ENCODE measurements at places on chromosomes 4 and X.

DNA sequence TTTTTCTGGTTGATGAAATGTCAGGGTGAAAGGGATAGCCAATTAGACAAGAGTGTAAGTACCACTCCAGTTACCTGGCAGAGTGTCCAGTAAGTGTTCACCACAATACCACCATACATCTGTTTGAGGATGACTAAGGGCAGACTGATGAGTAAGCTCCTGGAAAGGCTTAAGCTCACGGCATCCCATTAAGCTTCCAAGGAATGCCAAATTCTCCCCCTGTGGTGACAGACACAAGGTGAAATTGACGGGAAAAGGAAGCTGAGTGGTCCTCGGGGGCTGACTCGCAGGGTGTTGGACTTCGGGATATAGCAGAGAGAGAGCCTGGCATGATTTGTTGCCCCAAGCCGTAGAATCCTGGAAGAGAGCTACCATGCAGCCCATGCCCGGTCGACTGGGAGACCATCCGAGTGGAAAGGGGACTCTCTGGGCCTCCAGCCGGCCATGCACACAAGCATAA lies 7.6 kb upstream of the BST1 start:
- DNase-seq, result no peak

- no peak for DNase-seq
Observed at GRCh38 chr4:172543249-172543648, 625.4 kb upstream of the GALNT7 start.

- no peak for DNase-seq
Observed at GRCh38 chrX:33307911-33308354, 96.6 kb upstream of the DMD start.

- DNase-seq, result no peak
Observed at GRCh38 chrX:113770806-113771205, 813.1 kb upstream of the HTR2C start.

GRCh38 chr4:89723096-89723495 lies 113.9 kb downstream of the SNCA start:
- no peak for DNase-seq

GRCh38 chr4:71187404-71188155 lies 151.2 kb upstream of the SLC4A4 start:
- peak; percentile 6 for DNase-seq

- no peak for DNase-seq
Observed at GRCh38 chr4:3416270-3416669, 25.5 kb upstream of the HGFAC start.

DNA sequence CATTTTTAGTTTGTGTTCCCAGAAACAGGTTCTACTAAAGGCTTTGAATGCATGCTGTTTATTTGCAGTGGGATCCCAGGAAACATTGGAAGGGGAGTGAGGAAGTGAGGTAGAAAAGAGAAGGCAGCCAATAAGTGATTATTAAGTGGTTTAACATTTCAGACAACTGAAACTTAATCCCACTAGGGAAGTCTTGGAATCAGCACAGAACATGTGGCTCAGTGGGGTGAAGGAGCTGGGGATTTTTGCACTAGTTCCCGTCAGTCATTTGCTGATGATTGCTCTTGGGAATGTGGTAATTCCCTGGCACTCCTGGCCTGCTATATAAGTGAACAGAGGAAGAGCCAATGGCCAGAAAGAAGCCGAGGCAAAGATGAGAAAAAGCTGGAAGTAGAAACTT lies 1053.0 kb upstream of the IGFBP7 start:
- DNase-seq, result no peak

DNA sequence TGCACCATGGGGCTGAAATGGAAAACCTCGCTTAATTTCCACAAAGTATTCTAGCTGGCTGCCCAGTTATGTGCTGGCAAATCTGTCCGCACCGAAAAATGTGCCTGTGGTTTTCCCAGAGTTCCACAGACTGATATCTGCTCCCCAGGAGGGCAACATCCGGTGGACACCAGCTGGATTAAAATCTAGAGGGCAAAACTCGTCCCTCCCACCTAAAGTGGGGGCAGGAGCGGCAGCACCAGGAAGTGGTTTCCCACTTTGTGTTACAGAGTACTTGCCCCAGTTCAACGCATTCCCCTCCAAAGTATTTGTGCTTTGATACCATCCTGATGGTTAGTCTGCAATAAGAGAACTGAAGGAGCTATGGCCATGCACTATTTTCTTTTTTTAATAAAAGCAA lies 187.6 kb downstream of the TSPAN5 start:
- DNase-seq, result no peak

- no peak for DNase-seq
Observed at GRCh38 chrX:16867947-16868346, 2.2 kb downstream of the RBBP7 start.

- DNase-seq, result peak; percentile 12
Observed at GRCh38 chr4:102759831-102760644, 730 bp downstream of the MANBA start.

- DNase-seq, result no peak
Observed at GRCh38 chr4:184402740-184403383, 71.5 kb downstream of the IRF2 start.

DNA sequence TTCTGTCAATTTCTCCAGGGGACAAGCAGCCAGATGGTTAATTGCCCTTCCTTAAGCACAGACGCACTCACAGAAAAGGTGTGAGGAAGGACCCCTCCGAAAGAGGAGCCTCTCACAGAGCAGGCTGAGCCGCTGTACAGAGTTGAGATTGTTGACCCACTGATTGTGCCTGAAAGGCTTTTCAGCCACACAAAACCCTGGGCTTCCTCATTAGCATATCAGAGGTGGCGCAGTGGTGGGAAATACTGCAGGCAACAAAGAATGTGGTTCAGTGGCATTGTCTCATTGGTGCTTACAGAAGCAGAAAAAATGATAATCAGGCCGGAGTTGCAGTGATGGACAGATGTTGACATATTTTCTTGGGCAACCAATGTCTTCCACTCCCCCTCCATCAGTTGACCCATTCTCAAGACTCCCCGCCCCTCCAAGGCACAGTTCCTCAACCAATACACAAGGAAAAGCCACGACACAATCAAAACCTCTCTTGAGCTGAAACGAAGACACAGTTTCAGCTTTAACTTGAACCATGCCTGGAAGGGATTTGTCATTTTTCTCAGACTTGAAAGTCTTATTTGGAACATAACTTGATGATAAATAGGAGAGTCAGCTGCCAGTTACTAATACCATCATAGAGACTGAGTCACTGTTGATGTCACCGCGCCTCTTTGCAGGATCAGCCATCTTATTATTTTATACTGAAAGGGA lies 53.1 kb downstream of the ATXN3L start:
- no peak for DNase-seq

GRCh38 chr4:163591614-163592020 lies 97.1 kb downstream of the TMA16 start:
- no peak for DNase-seq

- DNase-seq, result no peak
Observed at GRCh38 chr4:53013873-53014775, 152.0 kb downstream of the RASL11B start.

- no peak for DNase-seq
Observed at GRCh38 chrX:46628460-46629371, 55.2 kb downstream of the CHST7 start.

GRCh38 chrX:23904096-23904495 lies 3.6 kb downstream of the APOO start:
- DNase-seq, result no peak

DNA sequence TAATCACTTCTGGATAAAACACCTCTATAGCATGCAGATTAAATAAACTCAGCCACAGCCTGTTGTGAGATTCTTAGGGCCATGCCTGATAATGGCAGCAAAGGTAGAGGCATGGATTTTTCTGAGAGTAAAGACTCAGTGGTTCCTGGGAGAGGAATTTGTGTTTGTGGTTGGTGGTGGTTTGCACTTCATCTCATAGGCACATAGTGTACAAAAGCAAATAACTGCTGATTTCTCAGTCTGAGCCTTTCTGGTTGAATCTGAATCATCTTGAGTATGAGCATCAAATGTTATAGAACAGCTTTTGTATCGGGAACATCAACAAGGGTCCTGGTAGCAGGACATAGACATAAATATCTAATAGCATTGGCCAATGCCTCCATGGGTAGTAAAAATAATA lies 274.3 kb downstream of the FRMPD4 start:
- DNase-seq, result no peak

DNA sequence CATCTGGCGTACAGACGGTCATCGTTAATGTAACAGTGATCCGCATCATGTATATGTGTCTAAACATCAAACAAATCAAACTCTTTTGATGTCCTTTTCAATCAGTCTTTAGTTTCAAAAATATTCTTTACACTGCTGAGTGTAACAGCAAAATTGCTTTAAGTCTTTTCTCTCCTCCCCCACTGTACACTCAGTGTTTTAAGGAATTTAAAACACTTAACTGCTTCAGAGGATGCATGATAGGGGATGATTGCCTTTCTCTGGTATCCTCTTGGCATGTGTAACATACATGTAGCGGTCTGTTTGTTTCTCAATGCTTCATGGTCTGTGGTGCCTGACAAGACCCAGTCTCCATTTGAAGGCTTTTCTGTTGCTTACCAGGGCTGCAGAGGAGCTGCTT lies 41.6 kb downstream of the LIMCH1 start:
- no peak for DNase-seq

- DNase-seq, result no peak
Observed at GRCh38 chr4:144757969-144758368, 112.0 kb downstream of the HHIP start.

DNA sequence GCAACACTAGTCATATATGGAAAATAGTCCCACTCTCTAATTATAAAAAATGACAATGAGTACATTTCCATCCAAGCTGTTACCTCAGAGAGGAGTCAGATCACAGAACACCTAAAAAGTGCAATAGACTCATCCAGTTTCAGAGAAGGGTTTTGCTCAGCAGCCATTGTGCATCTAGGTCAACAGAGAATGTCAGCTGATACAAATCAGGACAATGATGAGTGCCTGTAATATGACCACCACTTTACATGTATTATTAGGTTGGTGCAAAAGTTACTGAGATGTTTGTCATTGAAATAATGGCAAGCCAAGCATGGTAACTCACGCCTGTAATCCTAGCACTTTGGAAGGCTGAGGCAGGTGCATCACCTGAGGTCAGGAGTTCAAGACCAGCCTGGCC lies 164.1 kb upstream of the TTC29 start:
- no peak for DNase-seq

- no peak for DNase-seq
Observed at GRCh38 chr4:25722964-25723363, 67.3 kb downstream of the SLC34A2 start.

- no peak for DNase-seq
Observed at GRCh38 chr4:127618427-127618826, 14.3 kb upstream of the INTU start.

GRCh38 chr4:184281231-184282139 lies 63.8 kb upstream of the ENPP6 start:
- DNase-seq, result no peak

- DNase-seq, result no peak
Observed at GRCh38 chrX:14616301-14616700, 87.0 kb downstream of the GLRA2 start.

GRCh38 chr4:143358923-143359643 lies 22.4 kb downstream of the GAB1 start:
- DNase-seq, result no peak

DNA sequence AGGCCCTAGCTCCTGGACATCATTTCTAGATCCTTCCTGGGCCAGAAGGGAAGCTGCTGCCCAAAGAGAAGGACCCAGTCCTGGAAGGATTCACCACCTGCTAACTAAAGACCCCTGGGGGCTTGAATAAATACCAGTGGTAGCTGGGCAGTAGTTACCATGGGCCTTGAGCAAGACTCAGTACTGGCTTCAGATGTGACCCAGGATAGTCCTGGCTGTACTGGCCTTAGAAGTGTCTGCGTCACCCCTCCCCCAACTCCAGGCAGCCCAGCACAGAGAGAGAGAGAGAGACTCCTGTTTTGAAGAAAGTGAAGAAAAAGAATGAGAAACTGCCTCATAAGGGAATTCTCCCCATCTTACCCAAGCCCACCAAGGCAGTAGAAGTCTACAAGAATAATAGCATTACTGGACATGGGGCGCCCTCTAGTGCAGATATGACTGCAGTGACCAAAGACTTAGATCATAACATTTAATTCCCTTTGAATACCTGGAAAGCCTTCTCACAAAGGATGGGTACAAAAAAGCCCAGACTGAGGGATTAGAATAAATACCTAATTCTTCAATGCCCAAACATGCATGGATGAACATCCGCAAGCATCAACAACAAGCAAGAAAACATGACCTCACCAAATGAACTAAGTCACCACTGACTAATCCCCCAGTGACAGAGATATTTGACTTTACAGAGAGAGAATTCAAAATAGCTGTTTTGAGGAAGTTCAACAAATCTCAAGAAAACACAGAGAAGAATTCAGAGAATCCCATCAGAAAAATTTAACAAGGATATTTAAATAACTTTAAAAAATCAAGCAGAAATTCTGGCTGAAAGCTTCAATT lies 171.8 kb downstream of the HNRNPD start:
- DNase-seq, result no peak

DNA sequence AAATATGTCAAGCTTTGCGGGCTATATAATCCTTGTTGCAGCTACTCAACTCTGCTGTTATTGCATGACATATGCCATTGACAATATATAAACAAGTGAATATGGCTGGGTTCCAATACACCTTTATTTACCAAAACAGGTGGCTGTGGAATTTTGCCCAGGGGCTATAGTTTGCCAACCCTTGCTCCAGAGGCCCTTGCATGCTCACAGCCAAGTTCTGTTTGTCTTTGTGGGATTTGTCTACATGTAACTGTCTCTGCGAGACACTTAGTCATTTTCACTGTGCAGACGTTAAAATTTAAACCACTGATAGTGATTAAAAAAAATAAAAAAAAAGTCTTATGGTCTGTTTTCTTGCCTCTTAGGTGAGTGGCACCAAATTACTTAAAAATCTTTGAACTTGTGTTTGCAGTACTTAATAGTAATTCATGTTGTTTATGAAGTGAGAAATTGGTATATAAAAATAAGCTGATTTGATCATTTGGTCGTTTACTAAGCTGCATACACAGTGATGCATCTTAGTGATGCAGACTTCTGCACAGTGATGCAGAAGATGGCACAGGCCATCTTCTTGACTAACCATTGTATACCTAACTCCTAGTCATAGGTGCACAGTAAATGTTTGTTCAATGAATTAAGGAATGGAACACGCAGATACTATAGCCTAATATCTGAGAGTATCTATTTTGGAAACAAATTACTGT lies 170.9 kb downstream of the FRMPD4 start:
- DNase-seq, result no peak

Data from activated gamma-delta T cell treated with anti-CD3 and anti-CD28 coated beads, Interleukin-2, amount 50 U/mL, for 16 hours (primary cell).